Kidney (tissue), 22 donors: ENCODE measurements at places on chromosomes 3 and 15. TPM values are rescaled to one million over a fixed set of nuclear protein-coding genes. Genes with fewer than 3 reads are reported as not detected.

SCN11A gene
- total RNA-seq: 0.25 TPM

MTHFS gene
- 44.1 TPM for total RNA-seq

GOLGA8G gene
- total RNA-seq: not detected

IVD gene
- 76.9 TPM for total RNA-seq

RLBP1 gene
- not detected for total RNA-seq
